Uterine smooth muscle cell (primary cell): ENCODE measurements at places on chromosomes 6 and 20. TPM values are rescaled to one million over a fixed set of nuclear protein-coding genes. Genes with fewer than 3 reads are reported as not detected.

Gene ENPP5
- 0.50 and 0.55 TPM in 2 replicates for total RNA-seq

Gene TSHZ2
- total RNA-seq = 1.2 and 1.5 TPM in 2 replicates

Gene CRISP2
- not detected in 2 replicates for total RNA-seq

Gene BMP2
- total RNA-seq = 5.0 and 13.5 TPM in 2 replicates

Gene PLA2G7
- not detected in 2 replicates for total RNA-seq

Gene SH3BGRL2
- total RNA-seq = 4.4 and 6.7 TPM in 2 replicates

Gene MUC22
- not detected in 2 replicates for total RNA-seq

Gene RAD21L1
- 0.66 TPM in 1 of 2 replicates, not detected in the other for total RNA-seq

Gene TMC2
- total RNA-seq = not detected in 2 replicates

Gene OLIG3
- not detected in 2 replicates for total RNA-seq

Gene ATP9A
- total RNA-seq = 13.9 and 30.9 TPM in 2 replicates

Gene ISM1
- 0.25 and 0.33 TPM in 2 replicates for total RNA-seq

Gene CST7
- total RNA-seq = 0.37 TPM in 1 of 2 replicates, not detected in the other

Gene CST8
- not detected in 2 replicates for total RNA-seq

Gene ESR1
- 8.2 and 15.1 TPM in 2 replicates for total RNA-seq

Gene C20orf144
- total RNA-seq = under 0.01 and 0.11 TPM in 2 replicates

Gene AIF1
- not detected in 2 replicates for total RNA-seq

Gene SIRPD
- not detected in 2 replicates for total RNA-seq

Gene WFDC12
- total RNA-seq = not detected in 2 replicates

Gene CPXM1
- 3.5 and 4.8 TPM in 2 replicates for total RNA-seq

Gene GSTA2
- total RNA-seq = not detected in 2 replicates

Gene SSTR4
- total RNA-seq = not detected in 2 replicates

Gene PGC
- total RNA-seq = not detected in 2 replicates

Gene L3MBTL1
- total RNA-seq = 8.0 and 13.7 TPM in 2 replicates

Gene ERVFRD-1
- total RNA-seq = under 0.01 and 0.12 TPM in 2 replicates

Gene SLC4A11
- 0.33 and 0.75 TPM in 2 replicates for total RNA-seq

Gene OPRL1
- total RNA-seq = 1.1 and 2.1 TPM in 2 replicates

Gene PPT2
- total RNA-seq = 9.5 and 14.6 TPM in 2 replicates
